Activated naive CD8-positive, alpha-beta T cell treated with anti-CD3 and anti-CD28 coated beads, Interleukin-2, amount 10 ng/mL, durations not matched to agents 7 days and 5 days (primary cell): ENCODE measurements at places on chromosomes 3 and 15.

DNA sequence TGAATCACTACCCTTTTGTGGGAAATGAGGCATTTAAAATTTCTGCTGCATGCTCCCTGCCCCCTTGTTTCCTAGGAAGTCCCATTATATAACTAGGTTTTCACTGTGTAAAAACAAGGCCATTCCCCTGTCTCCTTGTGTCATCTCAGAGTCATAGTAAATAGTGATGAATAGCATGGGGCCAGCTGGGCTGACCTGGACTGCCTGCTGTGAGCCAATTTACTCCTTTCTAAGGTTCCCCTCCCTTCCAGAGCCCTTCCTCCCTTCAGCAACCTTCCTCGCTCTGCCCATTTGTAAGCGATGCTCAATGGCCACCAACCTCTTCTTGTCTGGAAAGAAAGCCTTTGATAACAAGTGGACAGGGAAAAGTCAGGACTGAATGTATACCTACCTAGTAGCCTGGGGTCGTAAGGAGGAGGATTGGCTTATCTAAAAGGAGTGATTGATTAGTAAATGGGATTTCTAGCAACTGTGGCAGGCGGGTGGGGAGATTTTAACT, 11.7 kb downstream of the ITGA11 start:
- DNase-seq: no peak

DNA sequence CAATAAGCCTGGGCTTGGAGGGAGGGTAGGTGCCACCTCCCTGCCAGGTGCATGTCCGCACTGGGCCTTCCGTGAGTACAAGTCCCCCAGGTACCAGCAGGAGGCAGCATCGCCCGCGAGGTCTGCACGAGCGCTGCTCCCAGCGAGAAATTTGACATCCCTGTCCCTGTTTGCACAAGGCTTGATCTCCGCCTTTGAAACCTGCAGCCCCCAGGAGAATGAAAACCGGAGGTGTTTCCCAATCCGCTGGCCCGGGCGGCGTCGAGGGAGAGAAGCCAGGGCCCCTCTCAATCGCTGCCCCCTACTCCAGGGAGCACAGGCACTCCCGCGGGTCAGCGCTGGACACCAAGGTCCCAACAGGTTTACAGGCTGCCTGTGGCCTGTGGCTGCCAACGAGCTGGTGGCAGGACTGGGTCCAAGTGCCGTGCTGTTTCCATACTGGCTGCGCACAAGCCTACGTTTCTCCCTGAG, 961 bp downstream of the HAPLN3 start:
- DNase-seq: peak; percentile 88

GRCh38 chr3:24460974-24461373, 33.7 kb downstream of the THRB start:
- no peak for DNase-seq

DNA sequence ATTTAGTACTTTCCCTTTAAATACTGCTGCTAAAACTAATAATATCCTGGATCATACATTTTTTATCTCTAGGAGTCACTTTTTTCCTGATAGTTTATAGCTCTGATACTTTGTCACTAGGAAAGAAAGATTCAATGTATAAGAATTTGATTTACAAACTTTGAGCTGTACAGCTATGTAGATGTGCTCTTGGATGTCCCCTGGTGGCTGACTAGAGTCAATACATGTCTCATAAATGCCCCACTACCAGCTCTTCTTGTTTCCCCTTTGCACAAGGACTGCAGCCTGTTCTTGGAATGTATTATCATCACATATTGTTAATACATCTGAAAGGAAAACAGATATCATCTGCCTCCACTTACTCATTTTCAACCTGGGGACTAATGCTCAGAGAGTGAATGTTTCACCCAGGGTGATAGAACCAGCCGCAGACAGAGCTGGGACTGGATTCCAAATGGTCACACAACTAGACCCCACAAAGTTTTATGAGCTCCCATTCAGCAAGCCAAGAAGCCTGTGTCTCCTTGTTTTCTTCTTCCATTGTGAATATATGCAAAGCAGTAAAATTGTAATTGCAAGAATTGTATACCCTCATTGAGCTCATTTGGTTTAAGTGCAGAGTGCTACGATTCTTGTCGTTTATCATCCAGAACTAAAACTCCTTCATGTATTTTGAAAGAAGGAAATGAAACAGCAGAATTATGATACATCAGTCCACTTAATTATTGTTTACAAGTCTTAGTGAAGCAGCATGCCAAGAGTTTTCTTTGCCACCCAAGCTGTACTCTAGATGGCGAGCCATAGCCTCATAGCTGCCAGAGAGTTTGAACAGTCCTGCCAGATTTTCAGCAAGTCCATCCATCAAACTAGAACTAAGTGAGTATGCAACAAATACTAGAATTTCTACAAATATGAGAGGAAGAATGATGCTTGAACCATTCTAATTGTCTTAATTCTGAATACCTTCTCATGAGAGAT, 261.6 kb upstream of the LMCD1 start:
- no peak for DNase-seq

GRCh38 chr15:100341750-100342560, at the start of gene ADAMTS17:
ADAMTS17 (minus strand) TSS chr15:100341975; CDS start chr15:100341899, 76 bp downstream.
- peak; percentile 91 for DNase-seq

- peak; percentile 45 for DNase-seq
These were observed 30.3 kb upstream of the C15orf39 start for GRCh38 chr15:75171408-75171807.

DNA sequence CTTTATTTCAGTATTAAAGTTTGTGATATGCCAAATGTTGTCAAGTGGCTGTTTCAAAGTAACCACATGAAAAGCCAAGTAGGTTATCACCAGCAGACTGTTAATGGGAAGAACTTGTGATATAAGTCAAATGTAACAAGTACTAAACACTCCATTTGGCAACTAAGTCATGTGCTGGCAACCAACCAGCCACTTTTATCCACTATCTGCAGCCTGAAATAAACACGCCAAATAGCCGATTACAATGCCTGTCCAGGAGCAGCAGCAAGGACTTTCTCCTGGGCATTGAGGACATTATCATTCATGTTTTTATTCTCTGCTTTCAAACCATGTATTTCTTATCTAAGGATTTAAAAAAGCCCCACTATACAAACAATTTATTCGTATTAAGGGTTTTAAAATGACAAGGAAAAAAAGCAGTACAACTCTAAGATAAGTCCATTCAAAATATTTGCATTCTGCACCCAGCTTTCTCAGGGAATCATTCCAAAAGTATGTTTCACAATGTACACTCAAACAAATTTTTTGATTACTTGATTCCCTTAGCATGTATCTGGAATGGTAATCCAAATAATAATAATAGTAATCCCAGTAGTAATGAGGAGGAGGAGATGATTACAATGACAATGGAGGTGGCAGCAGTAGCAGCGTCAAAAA, 448.6 kb downstream of the ERC2 start:
- no peak for DNase-seq

GRCh38 chr3:141218162-141218835, 13.3 kb upstream of the PXYLP1 start:
- no peak for DNase-seq

DNA sequence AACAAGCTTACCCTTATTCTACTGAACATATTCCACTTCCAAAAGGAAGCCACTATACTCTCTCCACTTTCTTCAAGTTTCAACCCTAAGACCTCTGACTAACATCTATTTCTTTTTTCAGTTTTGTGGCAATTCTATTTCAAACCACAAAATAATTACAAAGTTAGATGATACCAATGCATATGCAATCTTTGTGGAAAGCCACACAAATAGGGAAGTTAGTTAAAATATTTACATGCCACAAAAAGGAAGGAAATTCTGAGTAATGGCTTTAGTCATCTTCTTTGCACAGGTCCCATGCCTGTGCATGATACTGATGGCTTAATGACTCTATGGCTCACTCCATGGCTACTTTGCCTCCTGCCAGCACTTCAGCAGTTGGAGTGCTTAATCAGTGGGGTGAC, 57.0 kb upstream of the MCTP2 start:
- DNase-seq: no peak

DNA sequence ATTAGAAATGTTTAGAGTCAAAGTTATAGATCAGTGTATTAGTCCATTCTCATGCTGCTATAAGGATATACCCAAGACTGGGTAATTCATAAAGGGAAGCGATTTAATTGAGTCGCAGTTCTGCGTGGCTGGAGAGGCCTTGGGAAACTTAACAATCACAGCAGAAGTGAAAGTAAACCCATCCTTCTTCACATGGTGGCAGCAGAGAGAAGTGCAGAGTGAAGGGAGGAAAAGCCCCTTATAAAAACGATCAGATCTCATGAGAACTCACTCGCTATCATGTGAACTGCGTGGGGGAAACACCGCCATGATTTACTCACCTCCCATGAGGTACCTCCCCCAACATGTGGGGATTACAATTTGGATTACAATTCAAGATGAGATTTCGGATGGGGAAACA, 871.5 kb downstream of the DIPK2A start:
- no peak for DNase-seq

GRCh38 chr15:66996094-66996493, 69.3 kb upstream of the SMAD3 start:
- no peak for DNase-seq
